ENCODE measurements at places on chromosomes 1 and 21. TPM values are rescaled to one million over a fixed set of nuclear protein-coding genes. Genes with fewer than 3 reads are reported as not detected.
A peak's percentile ranks its signal among the peaks of the same experiment; 100 is the strongest.

DIRAS3 gene
- total RNA-seq = 0.21 TPM

SH3BGR gene
- total RNA-seq = 1.0 TPM

NGF gene
- total RNA-seq = not detected

CFHR5 gene
- total RNA-seq = not detected

SUSD4 gene
- total RNA-seq = 0.34 TPM

RIMKLA gene
- 5.3 TPM for total RNA-seq

CD84 gene
- 14.9 TPM for total RNA-seq

DNA sequence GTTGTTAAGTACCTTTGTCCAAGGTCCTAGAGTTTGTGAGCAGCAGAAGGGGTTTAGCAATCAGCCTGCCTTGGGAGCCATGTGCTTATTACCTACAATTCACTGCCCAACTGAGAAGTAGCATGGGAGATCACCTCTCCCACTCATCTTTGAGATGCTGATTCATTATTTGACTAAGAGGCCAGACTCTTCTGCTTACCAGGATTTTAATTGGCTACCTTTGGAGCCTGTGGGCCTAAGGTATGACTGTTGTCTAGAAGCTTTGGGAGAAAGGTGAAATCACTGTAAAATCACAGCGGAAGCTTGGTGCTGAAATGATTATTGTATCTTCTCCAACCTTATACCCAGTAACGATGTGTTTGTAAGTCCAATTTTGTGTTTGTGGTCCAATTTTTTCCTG is 213.4 kb downstream of the ST6GALNAC3 start:
- DNase-seq = no peak

DNA sequence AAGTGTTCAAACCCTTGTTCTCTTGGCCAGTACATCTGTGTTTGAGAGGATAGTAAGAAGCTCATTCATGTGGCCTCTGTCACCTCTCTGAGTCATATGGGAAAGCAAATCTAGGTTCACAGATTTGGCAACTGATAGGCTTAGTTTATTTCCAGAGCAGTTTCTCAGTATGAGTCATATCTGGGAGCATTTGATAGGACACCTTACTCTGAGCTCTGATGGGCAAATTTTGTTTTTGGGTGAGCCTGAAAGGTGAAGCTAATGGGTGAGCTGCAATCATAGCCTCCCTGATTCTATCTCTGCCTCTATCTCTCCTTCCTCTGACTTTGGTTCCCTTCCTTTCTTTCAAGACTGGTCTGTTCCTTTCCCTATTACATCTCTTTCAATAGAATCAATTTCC is 134.4 kb downstream of the S1PR1 start:
- peak; percentile 31 for DNase-seq

DNA sequence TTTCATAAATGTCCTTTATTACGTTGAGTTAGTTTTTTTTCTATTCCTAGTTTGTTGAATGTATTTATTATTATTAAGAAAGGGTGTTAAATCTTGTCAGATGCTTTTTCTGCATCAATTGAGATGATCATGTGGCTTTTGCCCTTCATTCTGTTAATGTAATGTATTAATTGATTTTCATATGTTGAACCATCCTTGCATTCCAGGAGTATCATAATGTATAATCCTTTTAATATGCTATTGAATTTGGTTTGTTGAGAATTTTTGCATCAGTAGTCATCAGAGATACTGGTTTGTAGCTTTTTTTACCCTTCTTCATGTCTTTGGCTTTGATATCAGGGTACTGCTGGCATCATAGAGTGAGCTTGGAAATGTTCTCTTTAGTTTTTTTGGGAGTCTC is 100.0 kb downstream of the POFUT2 start:
- no peak for DNase-seq

GRCh38 chr1:235017719-235018118 is 110.9 kb downstream of the TOMM20 start:
- DNase-seq = no peak

DNA sequence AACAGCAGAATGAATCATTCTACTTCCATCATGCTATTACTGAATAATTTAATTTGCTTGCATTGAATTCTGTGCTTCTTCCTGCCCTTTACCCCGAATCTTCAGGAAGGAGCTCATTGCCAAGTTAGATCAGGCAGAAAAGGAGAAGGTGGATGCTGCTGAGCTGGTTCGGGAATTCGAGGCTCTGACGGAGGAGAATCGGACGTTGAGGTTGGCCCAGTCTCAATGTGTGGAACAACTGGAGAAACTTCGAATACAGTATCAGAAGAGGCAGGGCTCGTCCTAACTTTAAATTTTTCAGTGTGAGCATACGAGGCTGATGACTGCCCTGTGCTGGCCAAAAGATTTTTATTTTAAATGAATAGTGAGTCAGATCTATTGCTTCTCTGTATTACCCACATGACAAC is 44.2 kb downstream of the MAP3K7CL start:
- DNase-seq = no peak

- no peak for DNase-seq
These were observed 9.4 kb upstream of the JAK1 start for GRCh38 chr1:64975740-64976139.
